ENCODE measurements at places on chromosomes 5 and 9.
A peak's percentile ranks its signal among the peaks of the same experiment; 100 is the strongest.

DNA sequence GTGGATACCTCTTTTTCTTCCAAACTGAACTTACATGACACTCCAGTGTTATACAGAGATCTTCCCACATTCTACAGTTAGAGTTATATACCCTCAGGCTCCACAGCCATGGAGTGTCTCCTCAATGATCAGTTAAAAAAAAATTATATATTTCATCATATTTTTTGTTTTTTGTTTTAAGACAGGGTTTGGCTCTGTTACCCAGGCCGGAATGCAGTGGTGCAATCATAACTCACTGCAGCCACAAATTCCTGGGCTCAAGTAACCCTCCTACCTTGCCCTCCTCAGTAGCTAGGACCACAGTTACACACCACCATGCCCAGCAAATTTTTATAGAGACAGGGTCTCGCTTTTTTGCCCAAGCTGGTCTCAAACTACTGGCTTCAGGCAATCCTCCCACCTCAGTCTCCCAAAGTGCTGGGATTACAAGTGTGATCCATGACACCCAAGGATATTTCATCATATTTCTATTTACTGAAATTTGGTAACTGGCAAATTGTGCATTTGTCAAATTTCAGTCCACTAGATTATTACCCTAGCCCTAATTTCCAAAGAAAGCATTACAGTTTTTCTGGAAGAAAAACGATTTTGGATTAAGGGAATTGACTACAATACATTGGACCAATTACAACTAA lies 18.1 kb upstream of the SCAI start:
- peak; percentile 24 for DNase-seq

DNA sequence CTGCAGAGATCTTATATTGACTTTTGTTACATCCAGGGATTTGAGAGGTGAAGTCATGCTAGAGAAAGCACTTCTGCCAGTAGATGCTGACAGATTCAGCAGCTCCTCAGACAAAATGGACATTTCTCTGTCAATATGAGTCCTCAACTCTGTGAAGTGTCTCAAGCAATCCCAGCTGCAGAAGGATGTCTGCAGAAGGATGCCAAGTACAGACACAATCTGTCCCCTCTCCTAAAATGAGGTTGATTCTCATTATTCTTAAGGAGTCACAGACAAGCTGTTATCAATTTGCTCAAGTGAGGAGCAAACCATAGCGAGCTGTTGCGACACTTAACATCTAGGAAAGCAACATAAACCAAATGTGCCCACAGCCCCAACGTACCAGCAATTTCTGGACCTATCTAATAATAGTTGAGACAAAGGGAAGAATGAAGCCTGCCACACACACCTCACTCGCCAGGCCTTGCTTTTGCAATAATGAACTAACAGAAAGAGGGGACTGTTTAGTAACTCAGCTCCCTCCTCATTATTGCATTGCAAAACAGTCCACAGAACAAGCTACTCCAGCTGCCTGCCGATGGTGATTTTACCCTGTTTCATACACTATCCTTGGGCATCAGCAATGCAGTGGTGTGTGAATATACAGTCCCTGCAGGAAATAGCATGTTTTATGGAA lies 364.2 kb upstream of the PDE4D start:
- no peak for DNase-seq

DNA sequence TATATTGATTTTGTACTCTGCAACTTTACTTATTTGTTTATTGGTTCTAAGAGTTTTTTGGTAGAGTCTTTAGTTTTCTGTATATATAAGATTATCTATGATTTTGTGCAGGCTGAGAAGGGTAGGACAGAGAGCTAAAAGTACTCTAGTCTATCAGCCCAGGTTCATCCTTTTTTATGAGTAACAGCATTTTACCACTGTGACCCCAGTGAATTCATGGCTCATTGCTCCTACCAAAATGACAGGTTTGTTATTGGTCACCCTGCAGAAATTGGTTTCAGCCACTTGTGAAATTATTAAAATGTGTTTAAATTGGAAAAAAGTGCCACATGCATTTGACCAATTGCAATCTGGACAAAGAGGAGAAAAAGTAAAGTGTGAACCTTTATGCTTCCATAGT lies 421.4 kb upstream of the DAB2 start:
- DNase-seq, result no peak

GRCh38 chr5:108381350-108381953 lies 446 bp downstream of the FBXL17 start:
- peak; percentile 68 for DNase-seq

DNA sequence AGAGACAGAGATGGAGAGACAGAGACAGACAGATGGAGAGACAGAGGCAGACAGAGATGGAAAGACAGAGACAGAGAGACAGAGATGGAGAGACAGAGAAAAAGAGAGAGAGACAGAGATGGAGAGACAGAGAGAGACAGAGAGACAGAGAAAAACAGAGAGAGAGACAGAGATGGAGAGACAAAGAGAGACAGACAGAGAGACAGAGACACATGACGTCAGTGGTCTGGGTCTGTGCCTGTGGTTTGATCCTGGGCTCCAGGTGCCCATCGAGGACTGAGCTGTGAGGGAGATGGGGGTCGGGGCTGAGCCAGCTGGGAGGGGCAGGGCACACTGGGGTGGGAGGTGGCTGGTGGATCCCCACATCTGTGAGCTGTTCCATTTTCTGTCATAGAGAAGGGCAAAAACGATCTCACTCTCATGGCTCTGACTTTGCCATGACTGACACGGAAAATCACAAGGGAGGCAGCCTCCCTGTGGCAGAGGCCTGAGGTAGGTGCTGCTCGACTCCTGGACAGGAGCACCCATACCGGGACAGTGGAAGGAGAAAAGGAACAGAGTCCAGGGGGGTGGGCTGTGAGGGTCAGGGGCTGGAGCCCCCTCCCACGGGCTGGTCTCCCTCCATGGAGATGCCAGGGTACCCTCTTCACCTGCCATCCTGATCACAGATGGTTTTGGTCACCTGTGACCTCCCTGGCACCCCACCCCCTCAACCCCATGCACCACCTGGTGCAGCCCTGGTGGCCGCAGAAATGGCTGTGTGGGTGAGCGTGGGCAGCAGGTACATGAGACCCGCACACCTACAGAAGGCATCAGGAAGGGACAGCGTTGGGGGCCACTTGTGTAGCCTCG lies 28.8 kb downstream of the GLT6D1 start:
- no peak for DNase-seq

- DNase-seq, result no peak
Measured at GRCh38 chr5:135319928-135320606, 79.0 kb downstream of the MACROH2A1 start.

GRCh38 chr9:91151718-91152095 lies 210.0 kb downstream of the AUH start:
- no peak for DNase-seq

DNA sequence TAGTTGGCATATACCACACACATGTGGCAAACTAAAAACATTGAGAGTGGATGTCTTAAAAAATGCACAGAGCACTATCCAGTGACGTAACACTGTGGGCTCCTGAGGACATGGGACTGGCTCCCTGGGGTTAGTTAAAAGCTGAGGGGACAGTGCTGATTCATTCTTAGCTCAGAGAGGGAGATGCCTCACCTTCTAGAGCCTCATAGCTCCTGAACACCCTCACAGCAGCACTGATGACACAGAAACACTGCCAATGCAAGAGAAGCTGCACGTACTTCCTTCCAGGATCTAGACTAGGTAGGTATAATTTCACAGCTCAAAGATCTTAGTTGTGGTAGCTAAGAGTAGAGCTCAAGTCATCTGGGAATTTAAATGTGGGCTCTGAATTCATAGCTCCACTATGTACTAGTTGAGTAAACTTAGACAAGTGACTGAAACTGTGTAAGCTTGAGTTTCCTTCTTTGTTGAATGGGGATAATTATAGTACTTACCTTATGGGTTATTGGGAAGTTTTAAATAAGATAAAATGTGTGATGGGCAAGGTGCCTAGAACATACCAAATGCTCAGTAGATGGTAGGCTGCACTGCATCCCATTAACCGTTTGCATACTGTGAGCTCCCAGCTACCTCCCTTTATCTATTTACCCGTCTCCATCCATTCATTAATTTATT lies 279.9 kb downstream of the ASTN2 start:
- DNase-seq, result peak; percentile 16

- peak; percentile 28 for DNase-seq
Measured at GRCh38 chr5:55918087-55919035, 67.2 kb downstream of the IL31RA start.

DNA sequence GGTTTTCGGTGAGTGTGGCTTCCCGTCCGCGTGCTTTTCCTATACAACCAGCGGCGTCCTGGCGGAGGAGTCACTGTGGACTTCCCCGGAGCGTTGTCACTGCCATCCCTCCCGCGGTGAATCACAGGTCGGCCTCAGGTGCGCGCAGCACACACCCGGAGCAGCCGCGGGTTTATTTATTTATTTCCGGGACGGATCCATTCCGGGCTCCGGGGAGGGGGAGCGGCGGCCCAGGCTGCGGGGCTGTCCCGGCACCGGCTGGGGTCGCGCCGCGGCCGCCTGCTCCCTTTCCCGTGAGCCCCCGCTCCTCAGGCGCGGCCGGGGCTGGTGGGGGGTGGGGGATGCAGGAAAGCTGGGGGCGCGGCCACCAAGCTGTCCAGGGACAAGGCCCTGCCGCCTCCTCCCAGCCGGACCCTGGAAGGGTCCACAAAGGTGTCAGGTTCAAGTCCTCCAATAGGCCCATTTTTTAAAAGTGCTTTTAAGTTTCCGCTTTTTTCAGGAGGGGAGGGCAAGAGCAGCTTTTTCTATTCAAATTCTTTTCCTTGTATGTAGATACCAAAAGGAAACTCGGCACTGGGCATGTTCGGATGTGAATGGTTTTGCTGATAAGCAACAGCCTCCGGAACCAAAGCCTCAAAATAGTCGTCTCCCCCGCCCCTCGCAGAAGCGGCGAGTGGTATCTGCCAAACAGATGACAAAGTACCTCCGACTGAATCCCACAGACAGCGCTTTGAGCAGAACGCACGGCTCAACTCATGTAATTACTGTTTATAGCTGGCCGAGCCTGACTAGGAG lies 192.5 kb downstream of the CD180 start:
- peak; percentile 92 for DNase-seq

DNA sequence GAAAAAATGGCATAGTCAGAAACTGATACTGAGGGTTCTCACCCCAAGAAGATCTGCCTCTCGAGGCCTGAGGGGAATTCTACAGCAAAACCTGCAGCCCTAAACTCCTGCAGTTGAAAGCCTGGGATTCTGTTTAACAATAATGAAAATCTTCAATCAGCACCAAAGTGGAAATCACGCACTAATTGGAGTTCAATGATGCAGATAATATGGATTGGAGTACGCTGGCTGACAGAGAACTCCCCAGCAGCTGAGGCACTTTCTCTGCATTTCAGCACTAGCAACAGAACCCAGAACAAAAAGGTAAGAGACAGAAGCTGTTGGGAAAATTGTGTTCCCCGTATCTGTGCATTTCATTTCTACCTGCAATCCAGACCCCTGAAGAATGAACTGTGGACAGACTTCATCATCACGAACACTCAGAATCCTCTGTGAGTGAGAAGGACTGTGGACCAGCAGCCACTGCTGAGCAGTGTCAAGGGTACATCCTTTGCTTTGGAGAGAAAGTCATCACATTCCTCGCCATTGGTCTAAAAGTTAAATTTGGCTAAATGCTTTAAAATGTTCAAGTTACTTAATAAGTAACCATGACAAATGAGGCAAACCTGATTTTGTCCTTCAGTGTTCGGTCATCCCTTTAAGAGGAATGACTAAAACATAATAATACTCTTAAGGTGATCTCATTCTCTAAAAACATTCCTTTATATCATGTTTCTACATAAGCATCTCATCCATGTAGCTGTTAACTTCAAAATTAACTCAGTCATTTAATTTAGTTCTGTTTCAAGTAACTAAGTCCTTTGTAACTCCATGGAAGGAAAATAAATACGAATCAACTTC lies 126.1 kb downstream of the GAS1 start:
- DNase-seq, result no peak

DNA sequence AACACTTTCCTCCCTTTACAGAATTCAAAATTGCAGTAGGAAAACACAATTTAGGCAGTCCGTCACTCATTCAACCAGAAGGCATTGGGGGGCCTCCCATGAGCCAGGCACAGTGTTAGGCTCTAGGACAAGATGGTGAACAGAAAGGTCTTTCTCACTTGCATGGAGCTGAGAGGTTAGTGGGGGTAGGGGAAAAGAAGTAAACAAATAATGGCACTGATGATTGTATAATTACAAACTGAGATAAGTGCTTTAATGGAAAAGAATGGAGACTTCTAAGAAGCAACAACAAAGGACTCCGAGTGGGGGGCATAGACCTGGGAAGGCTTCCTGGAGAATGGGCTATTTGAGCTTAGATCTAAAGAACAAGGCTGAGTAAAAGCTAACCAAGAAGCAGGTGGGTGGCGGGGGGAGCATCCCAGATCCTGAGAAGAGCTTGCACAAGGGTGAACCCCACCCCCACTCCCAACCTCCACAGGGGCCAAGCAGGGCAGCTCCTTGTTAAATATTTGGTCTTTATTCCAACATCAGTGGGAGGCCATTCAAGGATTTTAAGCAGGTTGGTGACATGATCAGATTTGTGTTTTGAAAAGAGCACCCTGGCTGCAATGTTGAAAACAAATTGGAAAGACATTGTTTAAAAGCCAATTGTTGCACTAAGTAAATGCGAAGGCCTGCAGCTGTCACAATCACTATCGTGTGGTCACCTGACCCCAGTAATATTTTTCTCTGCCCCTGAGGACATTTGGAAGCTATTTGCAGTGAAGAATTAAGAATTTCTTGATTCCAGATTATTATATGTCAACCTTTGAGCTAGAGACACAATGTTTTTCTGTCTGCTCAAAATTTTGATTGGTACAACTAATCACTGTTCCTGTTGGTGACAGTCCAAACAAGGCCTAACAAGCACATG lies 73.9 kb upstream of the EFNA5 start:
- DNase-seq, result no peak

DNA sequence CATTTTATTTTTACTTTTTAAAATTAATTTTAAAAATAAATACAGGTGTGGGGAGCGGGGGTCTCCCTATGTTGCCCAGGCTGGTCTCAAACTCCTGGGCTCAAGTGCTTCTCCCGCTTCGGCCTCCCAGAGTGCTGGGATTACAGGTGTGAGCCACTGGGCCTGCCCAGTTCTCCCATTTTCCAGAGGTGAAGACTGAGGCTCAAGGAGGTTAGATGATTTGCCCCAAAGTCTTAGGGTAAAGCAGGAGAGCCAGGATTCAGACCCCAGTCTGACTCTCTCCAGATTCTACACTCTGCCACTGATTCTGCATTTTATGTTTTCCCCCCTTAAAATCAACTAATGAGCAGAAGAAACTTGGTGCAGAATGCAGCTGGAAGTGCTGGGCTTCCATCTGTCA lies 36.9 kb downstream of the CFAP77 start:
- no peak for DNase-seq
